Spinal cord (tissue), 10 donors: ENCODE measurements at places on chromosomes 5 and 9.

DNA sequence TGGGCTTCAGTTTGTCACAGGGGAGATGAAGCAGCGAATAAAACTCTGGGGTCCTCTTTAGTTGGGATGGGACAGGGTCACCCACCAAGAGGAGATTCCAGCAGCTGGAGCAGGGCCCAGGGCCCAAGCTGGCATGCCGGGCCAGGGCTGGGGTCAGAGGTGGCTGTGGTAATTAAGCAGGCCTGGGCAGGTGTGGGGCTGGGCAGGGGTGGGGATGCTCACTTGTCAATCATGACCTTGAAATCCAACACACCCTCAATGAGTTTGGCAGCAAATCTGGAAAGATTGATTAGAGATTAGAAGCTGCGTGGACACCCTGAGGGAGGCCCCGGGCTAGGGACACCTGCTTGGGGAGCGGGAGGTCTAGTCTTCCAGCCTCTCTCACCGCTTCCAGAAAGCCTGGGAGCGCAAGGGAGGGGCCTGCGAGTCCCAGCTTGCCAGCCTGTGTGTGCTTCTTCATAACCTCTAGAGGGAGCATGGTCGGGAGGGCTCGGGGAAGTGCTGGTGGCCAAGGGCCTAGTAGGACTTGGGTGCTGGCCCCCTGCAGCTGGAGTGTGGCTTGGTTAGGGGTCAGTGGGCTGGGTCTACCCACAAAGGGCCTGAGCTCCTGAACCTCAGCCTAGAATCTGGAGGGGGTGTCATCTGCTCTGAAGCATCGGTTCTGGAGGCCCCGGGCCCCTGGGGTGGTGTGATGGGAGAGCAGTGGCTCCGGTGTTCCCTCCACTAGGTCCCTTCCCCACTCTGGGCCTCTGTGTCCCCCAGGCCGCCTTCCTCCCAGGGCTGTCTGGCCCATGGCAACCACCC, 7.6 kb downstream of the CRAT start:
- no peak for DNase-seq

DNA sequence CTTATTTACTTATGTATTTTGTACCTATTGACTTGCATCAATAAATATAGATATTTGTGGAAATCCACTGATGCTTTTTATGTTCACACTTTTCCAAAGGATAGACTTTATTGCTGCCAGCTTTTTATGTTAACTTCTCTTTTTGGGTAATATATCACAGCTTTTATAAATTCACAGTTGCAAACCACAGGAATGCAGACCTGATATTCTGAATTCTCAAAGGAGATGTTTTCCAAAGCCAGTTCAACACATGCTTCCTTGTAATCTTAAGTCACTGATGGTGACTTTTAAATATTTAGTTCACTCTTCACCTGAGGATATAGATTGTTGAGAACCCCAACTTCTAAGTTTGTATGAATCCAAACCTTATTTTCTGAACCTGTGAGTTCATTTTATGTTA, 223.4 kb upstream of the PRR16 start:
- DNase-seq = no peak

DNA sequence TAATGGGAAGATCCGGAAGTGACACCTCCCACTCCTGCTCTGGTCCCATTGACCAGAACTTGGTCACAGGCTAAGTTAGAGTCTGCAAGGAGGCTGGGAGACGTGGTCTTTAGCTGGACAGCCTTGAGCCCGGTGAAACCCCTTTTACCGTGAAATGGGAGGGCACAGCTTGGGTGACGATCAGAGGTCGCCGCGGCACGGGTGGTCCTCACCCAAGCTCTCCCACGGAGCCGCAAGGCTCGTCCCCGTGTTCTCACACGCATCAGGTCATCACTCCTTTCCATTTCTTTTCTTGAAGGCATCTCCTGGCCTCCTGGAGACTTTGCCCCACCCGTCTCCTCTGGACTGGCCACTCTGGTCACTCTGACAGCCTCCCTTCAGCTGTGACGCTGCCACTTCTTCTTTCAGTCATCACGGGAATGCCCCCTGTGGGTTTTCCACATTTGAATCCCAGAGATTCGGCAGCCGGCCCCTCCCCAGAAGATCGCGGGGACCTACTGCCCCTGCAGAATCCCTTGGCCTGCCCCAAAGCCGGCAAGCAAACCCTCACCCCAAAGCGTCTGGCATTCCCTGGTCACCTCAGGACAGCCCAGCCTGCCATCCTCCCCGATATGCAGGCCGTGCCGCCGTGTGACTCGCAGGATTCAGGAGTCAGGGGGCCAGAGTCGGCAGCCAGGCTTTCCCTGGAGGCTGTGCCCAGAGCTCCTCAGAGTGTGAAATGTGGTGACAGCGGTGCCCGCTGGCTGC, 18.9 kb upstream of the EGFL7 start:
- DNase-seq = no peak

- no peak for DNase-seq
Measured at GRCh38 chr9:79127661-79128060, 444.1 kb upstream of the TLE4 start.
